ENCODE measurements at places on chromosomes 4 and X.
A peak's percentile ranks its signal among the peaks of the same experiment; 100 is the strongest.

- no peak for DNase-seq
These were observed 93.7 kb upstream of the TRPC3 start for GRCh38 chr4:122045533-122045932.

DNA sequence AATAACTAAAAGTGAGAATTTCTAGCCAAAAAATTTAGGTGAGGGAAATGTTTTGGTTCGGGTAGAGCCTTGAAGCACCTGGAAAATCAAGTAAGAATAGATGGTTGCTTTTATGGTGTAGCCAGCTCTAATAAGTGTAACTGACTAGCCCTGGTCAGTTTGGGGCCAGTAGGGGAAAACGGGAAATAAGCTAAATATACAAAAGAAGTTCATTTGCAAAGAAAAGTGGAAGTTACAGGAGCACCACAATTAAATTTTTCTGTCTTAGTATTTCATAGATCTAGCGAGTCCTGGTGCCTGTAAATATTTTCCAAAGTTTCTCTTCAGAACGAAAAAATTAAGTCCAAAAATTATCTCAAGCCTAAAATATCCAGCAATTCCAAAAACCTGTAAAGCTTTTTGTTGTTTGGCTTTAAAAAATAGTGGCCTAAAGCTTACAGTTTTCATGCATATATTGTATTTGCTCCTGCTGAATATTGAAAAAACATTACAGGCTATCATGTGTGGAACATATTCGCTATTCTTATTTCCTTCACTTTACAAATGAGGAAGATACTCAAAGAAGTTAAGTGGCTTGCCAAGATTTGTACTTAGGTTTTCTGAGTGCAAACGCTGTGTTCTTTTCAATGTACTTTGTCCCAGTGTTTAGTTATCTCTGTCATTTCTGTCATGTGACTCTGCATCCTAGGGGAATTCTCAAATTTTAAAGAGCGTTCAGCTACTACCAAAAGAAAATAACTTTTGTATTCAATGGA lies 7.3 kb upstream of the PTPN13 start:
- no peak for DNase-seq

DNA sequence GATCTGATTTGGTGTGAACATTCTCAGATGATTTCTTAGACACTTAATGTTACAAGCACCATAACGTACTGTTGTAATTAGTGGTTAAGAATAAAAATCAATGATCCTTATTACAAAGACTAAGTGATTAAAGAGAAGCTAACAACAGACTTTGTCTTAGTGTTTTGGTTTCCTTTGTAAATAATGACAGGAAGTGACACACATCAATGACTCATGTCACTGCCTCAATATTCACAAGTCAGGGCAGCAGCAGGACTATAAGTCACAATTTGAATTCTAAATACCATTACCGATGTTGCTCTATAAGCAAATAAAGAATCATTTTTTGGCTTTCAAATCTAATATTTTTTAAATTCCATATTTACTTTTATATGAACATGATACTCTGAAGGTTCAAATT lies 115.8 kb upstream of the FAT4 start:
- no peak for DNase-seq

- DNase-seq, result no peak
These were observed 88.0 kb upstream of the TRIM2 start for GRCh38 chr4:153116291-153116680.

- no peak for DNase-seq
These were observed 4.8 kb downstream of the ARX start for GRCh38 chrX:25010784-25011588.

- peak; percentile 18 for DNase-seq
These were observed 53.9 kb downstream of the ENPP6 start for GRCh38 chr4:184163813-184164212.

- DNase-seq, result no peak
These were observed 451.7 kb upstream of the PITX2 start for GRCh38 chr4:111074523-111075114.

DNA sequence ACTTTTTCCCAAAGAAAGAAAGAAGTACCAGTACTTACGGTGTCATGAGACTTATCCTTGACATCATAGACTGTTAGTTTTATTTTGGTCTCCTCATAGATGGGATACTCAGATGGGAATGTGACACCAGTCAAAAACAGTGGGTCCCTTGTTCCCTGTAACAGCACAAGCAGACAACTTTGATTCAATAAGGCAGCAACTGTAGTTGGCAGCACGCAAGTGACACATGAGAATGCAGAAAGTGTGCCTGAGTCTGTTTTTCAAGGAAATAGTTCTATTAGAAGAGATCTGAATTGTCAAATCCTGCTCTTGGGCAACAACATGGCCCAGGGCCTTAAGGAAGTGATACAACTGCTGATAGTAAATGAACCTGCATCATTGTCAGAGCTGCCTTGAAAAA lies 443.2 kb downstream of the INPP4B start:
- DNase-seq, result no peak

DNA sequence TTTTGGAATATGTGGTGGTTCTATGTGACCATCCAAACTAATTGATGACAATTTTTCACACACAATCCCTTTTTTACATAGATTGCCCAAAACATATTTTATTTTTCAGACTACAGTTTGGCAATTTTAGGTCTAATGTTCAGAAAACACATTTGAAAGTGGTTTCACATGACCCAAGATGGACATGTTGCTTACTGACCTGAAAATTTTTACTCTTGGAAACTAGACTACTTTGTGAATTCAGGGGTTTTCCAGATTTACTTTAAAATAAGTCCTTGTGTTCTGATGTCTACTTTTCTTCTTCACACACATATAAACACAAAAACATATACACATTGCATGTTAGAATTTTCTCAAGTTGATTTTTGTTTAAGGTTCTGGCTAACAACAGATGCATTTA lies 79.5 kb downstream of the HMGB2 start:
- DNase-seq, result no peak

GRCh38 chr4:113561758-113562157 lies 199.8 kb downstream of the CAMK2D start:
- no peak for DNase-seq

DNA sequence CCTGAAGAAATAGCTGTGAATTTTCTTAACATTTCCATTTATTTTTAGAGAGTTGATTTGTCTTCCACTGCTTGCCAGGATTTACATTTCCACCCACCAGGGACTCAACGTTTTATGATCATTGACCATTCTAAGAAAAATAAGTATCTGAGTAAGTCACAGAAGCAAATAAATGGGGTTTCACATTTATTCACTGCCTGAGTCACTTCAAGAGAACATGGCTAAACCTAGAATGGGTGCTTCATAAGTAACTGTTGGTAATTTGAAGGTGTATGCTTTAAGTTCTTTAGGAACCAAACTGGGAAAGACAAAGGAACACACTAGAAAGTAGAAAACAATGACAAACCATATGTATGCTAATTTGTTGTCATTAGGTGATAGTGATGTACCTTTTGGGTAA lies 43.2 kb upstream of the GRIA3 start:
- no peak for DNase-seq

DNA sequence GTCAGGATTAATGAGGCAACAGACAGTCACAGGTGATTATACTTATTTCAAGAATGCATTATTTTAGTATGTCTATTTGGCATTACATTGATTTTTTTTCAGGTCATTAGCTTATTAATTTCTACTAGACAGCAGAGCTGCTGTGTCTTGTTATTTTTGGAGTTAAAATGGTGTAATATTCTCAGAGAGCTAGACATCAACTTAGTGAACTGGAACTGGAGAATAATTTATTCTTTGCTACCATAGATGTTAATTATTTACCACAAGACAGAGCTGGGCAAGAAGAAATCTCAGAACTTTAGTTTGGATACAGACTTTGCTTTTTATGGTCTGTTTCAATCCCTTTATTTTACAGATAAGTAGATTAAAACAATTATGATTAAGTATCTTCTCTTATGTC lies 10.2 kb upstream of the HPGD start:
- no peak for DNase-seq

DNA sequence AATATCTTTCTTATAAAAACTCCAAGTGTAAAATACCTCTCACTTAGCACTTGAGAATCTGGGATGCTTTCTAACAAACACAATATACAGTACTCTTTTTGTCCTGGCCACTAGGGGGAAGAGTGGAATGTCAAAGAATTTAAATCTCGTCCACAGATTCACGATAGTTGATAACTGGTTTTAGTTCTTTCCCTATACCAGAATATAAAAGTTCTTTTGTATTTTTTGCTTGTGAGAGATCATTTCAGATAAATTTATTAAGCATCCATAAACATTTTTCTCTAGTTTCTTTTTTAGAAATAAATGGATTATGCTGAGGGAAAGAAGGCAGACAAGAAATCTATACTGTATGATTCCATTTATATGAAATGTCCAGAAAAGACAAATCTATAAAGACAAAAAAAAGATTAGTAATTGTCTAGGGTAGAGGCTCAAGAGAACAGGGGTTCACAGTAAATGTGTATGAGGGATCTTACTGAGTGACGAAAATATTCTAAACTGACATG lies 50.4 kb downstream of the MGARP start:
- DNase-seq, result peak; percentile 34

GRCh38 chr4:148443512-148444295 lies 1.5 kb upstream of the NR3C2 start:
- DNase-seq, result no peak

DNA sequence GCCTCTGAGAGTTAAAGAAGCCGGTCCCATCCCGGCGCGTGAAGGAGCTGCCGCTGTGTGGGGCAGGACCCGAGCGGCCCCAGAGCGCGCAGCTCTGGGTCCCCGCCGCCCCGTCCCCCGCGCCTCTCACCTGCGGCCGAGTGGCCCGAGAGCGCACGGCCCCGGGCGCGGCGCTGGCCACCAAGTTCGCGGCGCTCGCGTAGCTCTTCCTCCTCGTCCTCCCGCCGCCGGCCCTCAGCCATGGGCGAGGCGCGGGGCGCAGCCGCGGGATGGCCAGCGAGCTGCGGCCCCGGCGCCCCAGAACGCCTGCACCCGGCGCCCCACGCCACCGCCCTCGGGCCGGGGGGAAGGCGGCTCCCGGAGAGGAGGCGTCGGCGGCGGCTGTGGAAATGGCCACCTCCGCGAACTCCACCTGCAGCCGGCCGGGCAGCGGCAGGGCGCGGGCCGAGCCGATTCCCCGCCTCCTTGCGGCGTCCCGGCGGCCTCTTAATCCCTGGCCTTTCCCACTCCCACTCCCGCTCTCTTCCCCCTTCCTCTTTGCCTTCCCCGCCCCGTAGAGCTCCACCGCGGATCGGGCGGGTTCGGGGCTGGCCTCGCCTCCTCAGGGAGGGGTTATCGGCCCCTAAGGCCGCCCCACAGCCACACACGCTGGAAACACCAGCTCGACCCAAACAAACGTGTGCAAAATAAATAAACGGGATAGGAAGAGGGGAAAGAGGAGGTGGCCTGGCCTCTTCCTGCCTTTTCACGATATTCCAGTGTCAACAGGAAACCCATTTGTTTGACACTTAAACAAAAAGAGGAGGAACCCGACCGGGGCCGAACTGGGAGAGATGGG lies at the start of gene SH3D19:
Gene SH3D19, minus strand, starts transcription at position 495 of the 838 bp plus-strand sequence. Its CDS starts 253 bp downstream, at position 242.
- no peak for DNase-seq

- DNase-seq, result no peak
These were observed 1.1 kb upstream of the AP1S2 start for GRCh38 chrX:15855568-15856221.

DNA sequence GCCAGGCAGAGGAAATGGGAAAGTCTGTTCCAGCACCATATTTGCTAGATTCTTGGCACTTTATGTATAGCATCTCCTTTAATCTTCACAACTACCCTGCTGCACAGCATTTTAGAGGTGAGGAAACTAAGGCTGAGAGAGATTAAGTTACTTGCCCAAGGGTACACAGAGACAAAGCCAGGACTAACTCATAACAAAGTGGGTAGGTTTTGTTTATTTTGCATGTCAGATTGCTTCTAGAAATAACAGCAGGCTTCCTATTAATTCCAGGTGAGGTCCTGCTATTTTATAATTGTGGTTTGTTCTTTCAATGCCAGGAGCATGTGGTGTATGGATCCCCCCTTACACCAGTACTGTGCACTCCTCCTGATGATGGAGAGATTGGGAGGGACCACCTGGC lies 15.0 kb downstream of the TCEANC start:
- no peak for DNase-seq

GRCh38 chr4:19725130-19725529 lies 526.6 kb upstream of the SLIT2 start:
- DNase-seq, result no peak

DNA sequence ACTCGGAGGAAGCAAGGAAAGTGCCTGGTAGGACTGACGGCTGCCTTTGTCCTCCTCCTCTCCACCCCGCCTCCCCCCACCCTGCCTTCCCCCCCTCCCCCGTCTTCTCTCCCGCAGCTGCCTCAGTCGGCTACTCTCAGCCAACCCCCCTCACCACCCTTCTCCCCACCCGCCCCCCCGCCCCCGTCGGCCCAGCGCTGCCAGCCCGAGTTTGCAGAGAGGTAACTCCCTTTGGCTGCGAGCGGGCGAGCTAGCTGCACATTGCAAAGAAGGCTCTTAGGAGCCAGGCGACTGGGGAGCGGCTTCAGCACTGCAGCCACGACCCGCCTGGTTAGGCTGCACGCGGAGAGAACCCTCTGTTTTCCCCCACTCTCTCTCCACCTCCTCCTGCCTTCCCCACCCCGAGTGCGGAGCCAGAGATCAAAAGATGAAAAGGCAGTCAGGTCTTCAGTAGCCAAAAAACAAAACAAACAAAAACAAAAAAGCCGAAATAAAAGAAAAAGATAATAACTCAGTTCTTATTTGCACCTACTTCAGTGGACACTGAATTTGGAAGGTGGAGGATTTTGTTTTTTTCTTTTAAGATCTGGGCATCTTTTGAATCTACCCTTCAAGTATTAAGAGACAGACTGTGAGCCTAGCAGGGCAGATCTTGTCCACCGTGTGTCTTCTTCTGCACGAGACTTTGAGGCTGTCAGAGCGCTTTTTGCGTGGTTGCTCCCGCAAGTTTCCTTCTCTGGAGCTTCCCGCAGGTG lies 637 bp downstream of the AR start:
- DNase-seq, result no peak

DNA sequence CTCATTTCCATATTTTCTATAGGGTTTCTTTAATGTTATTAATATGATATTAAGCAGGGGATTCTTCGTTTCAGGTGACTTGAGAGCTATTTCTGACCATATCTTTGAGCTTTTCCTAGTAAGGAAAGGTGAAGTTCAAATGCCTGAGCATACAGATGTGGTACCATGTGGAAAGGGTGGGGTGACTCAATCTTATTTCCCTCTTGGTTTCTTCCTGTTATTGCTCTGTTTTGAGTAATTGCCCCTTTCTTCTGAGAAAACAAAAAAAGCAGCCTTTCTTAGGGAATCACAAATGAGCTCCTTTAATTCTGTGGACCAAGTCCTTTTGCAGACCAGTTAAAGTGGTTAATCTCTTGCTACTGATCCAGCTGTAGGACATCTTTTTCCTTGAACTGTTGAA lies 41.0 kb upstream of the AGA start:
- DNase-seq, result no peak

GRCh38 chr4:55397520-55398321 lies 2.0 kb downstream of the TMEM165 start:
- no peak for DNase-seq

- no peak for DNase-seq
These were observed 42.9 kb downstream of the APOO start for GRCh38 chrX:23864742-23865326.

DNA sequence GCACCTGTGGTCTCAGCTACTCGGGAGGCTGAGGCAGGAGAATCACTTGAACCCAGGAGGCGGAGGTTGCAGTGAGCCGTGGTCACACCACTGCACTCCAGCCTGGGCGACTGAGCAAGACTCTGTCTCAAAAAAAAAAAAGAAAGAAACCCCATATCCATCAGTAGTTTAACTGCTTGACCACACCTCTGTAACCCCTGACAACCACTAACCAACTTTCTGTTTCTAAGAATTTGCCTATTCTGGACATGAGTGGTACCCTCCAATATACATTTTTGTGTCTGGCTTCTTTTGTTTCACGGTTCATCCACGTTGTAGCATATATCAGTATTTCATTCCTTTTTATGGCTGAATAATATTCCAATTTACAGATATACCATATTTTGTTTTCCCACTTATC lies 9.1 kb downstream of the PPAT start:
- DNase-seq, result no peak
